ENCODE measurements at places on chromosomes 1 and 21.

DNA sequence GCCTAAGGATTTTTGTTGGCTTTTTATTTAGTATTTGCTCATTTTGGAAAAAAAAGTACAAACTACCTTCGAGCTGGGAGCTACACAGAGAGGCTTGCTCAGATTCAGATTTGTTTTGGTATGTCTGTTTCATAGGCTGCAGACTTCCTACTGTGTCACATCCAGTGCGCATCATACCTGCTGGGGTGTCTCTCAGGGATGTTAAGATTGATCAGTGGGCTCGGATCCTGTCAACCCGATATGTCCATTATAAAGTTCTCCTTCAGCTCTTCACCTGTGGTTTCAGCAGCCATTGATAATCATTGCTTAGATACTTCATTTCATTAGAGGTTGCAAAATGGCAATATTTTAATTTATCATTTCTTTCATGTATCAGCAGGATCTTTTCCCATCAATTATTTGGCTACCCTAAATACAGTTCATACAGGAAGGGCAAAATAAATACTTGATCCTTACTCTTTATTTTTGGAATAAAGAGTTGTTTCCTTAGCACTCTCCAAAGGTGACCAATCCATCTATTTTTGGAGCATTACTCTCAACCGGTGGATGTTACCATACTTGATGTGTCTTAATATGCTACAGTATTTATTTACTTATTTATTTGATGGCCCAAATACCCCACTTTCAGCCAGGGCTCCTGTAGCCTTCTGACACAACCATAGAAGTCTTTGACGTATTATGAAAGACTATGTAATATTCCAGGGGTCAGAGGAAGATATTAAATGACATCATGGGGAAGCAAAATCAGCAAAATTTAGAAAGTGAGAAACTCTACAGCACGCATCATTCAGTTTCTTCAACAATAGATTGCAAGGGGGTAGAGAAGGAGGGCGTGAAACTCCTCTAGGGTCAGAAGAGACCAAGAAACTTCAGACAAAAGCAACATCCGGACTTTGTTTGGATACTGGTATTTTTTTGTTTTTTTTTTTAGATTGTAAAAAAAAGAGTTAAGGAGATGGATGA, 55.3 kb upstream of the HNRNPU start:
- no peak for DNase-seq

GRCh38 chr1:185541871-185542301, 192.3 kb upstream of the HMCN1 start:
- DNase-seq: no peak

- no peak for DNase-seq
These were observed 197.3 kb downstream of the FOXD2 start for GRCh38 chr1:47635111-47635510.

DNA sequence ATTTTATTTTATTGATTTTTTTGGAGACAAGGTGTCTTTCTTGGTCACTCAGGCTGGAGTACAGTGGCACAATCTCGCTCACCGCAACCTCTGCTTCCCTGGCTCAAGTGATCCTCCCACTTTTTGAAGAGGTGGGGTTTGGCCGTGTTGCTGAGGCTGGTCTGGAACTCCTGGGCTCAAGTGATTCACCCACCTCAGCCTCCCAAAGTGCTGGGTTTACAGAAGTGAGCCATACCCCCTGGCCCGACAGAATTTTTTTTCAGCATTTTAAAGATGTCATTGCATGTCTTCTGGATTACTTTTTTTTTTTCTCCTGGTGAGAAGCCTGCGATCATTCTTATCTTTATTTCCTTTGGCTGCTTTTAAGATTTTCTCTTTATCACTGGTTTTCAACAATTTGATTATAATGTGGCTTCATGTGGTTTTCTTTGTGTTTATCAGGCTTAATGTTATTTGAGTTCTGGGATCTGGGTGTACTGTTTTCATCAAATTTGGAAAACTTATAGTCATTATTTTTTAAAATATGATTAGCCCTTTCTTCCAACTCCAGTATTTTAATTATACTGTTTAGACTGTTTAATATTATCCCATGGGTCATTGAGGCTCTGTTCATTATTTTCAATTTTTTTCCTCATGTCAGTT, 23.1 kb upstream of the PTBP2 start:
- DNase-seq: no peak

DNA sequence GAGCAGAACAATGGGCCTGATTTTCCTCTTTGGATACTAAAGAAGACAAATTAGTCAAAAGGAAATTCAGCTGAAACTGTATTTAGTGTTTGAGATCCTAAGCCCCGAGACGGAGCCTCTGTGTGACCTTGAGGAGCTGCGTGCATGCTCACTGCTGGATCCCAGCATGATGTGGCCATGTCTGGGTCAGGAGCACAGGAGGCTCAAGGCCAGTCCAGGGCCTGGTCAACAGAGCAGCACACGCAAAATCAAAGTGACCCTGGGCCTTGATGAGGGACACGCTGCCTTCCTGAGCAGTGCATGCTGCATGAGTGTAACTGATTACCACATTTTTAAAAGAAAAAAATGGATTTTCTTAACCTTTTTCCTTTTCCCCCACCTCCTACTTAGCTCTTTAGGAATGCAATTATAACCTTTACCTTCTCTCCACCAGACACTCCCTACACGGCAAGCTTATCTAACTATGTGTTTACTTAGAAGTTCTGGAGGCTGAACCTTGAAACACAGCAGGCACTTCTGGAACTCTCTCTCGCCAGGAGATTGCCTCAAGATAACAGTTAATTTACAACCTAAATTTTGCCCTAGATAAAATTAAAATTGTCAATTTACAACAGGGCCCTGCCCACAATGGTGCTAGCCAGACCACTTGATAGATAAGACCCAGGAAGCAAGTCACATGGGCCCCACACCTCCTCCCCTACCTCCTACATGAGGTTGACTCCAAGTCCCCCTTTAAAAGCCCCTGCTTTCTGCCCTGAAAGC, 144.6 kb downstream of the LRIG2 start:
- DNase-seq: no peak

Data from activated CD8-positive, alpha-beta memory T cell treated with anti-CD3 and anti-CD28 coated beads, Interleukin-2, amount 50 U/mL, for 4 hours (primary cell).